ENCODE measurements at places on chromosomes 11 and 22. TPM values are rescaled to one million over a fixed set of nuclear protein-coding genes. Genes with fewer than 3 reads are reported as not detected.

ISX gene
- not detected for total RNA-seq

RAG2 gene
- not detected for total RNA-seq

FIBIN gene
- total RNA-seq, result 8.6 TPM

FAM83F gene
- total RNA-seq, result 0.07 TPM

SEPTIN5 gene
- total RNA-seq, result 23.8 TPM

OR51B5 gene
- total RNA-seq, result 0.32 TPM

SLN gene
- not detected for total RNA-seq

TNNT3 gene
- 0.96 TPM for total RNA-seq

NELL1 gene
- 0.11 TPM for total RNA-seq

DNA sequence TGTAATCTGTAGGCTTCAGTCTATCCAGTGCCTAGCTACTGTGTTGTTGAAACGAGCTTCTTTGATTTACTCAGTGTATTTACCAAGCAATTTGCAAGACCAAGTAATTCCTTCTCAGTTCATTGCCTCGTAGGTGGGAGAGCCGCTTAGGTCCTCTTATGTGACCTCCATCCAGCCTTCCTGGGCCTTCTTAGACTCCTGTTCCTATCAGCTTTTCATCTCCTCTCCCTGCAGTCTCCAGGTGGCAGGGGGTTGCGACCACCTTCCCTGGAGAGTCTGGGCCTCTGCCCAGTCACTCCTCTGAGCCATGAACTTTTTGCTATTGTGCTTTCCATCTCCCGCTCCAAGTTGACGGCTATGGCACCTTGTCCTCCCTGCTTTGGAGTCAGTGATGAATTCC lies 251.8 kb downstream of the KIRREL3 start:
- DNase-seq, result no peak
- H3K4me3 ChIP-seq, result no peak overlapping the region
- H3K4me1 ChIP-seq, result no peaks in the 10 kb centered on the region
- H3K27me3 ChIP-seq, result no peaks in the 10 kb centered on the region

DNA sequence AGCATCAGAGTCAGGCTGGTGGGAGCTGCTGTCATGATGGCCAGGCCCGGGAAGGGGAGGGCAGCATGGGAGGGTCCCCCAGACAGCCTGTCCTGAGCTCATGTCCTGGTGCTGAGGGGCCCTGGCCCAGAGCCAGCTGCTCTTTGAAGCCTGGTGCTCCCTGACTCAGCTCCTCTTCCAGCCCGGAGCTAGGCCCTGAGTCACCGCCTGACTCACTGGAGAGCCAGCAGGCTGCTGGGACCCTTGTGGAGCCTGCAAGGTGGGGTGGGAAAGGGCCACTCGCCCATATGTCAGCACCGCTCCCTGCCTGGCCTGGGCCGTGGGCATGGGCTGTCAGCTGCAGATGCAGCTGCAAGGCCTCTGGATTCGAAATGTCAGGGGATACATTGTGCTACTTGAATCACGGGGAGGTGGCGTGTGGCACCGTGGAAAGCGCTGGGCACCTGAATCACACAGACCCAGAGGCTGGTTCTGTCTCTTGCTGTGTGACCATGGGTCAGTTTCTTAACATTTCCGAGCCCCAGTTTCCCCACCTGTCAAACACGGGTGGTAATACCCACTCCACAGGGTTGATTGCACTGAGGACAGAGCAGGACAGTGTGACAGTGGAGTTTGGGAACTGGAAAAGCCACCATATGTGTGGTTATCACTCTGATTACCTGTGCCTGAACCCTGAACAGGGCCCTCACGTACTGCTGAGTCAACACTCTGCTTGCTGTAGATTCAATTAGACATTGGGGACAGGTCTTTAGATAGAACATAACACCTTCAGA lies 4.4 kb downstream of the CACNA1I start:
- no peak overlapping the region for H3K27ac ChIP-seq
- H3K4me3 ChIP-seq, result no peak overlapping the region

DNA sequence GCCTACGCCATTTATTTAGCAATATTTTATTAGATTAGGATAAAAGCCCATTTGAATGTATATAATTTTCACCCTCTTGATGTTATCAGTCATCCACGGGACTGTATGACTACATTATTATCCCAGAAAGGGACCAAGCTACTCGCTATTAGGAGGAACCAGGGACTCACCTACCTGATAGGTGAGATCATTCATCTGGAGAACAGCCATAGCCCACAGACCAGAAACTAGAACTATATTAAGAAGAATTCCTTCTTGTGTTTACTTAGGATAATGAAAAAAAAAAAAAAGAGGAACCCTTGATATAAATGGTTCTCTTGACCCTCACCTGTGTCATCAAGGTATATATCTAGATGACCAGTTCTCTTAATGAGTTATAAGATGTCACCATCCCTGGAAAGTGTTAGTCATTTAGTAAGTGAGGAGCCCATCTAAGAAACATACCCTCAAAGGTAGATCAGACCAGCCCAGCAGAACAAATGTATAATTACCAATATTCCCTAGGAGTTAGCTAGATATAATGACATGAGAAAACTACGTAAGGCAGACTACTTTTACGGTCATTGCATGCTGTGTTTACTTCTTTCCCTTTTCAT lies 8.0 kb downstream of the SIK3 start:
- no peak overlapping the region for H3K4me3 ChIP-seq
- no peaks in the 10 kb centered on the region for H3K27me3 ChIP-seq
- peaks cover 25% of the 10 kb centered on the region for H3K4me1 ChIP-seq
- H3K36me3 ChIP-seq, result no peaks in the 10 kb centered on the region
- DNase-seq, result no peak

- no peaks in the 10 kb centered on the region for H3K27me3 ChIP-seq
- H3K27ac ChIP-seq, result no peak overlapping the region
- no peaks in the 10 kb centered on the region for H3K36me3 ChIP-seq
- no peak overlapping the region for H3K4me3 ChIP-seq
- H3K4me1 ChIP-seq, result no peaks in the 10 kb centered on the region
Measured at GRCh38 chr11:35937700-35938099, 6.2 kb upstream of the LDLRAD3 start.

DNA sequence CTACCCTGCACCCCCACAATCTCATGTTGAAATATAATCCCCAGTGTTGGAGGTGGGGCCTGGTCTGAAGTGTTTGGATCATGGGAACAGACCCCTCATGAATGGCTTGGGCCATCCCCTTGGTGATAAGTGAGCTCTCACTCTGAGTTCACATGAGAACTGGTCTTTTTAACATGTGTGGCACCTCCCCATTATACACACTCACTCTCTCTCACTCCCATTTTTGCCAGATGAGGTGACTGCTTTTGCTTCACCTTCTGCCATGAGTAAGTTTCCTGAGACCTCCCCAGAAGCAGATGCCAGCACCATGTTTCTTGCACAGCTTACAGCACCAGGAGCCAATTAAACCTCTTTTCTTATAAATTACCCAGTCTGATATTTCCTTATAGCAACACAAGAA lies 32.1 kb upstream of the DRD2 start:
- no peak for DNase-seq
- H3K4me1 ChIP-seq, result no peaks in the 10 kb centered on the region
- no peaks in the 10 kb centered on the region for H3K27me3 ChIP-seq
- no peak overlapping the region for H3K27ac ChIP-seq

GRCh38 chr11:3164138-3164551 lies 965 bp downstream of the OSBPL5 start:
- H3K36me3 ChIP-seq, result no peaks in the 10 kb centered on the region
- no peaks in the 10 kb centered on the region for H3K27me3 ChIP-seq
- peak overlapping the region; percentile 58 for H3K4me3 ChIP-seq
- DNase-seq, result no peak

GRCh38 chr11:46210133-46210636 lies 67.3 kb upstream of the CREB3L1 start:
- H3K4me3 ChIP-seq, result no peak overlapping the region
- no peak overlapping the region for H3K27ac ChIP-seq
- no peaks in the 10 kb centered on the region for H3K36me3 ChIP-seq
- no peaks in the 10 kb centered on the region for H3K4me1 ChIP-seq
- DNase-seq, result peak; percentile 70
- H3K27me3 ChIP-seq, result no peaks in the 10 kb centered on the region

DNA sequence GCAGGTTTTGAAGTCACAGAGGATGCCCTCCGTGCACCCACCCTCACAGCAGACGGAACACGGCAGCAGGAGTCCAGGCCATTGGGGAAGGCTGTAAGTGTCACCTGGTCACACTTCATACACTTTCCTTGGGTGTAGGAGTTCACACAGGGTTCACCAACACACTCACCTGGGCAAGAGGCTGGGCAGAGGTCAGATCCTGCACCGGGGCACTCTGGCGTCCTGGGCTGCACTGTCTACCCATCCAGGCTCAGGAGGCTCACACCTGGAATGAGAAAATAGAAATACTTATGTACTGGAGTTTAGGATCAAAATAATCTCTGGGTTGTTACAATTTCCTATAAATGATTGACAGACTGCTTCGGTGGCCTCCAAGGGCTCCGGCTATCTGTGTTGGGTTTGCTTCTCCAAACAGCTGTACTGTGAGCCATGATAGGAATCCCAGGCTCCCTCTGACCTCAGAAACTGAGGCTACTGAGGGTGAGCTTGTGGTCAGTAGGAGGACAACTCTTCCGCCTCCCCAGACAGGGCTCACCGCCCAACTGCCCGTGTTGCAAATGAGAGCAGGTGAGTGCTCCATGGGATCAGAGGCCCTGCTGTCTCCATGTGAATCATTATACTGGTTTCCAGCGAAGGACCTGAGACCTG lies 20.1 kb upstream of the CARS1 start:
- no peaks in the 10 kb centered on the region for H3K27me3 ChIP-seq
- DNase-seq, result no peak
- H3K27ac ChIP-seq, result no peak overlapping the region
- H3K4me3 ChIP-seq, result no peak overlapping the region

DNA sequence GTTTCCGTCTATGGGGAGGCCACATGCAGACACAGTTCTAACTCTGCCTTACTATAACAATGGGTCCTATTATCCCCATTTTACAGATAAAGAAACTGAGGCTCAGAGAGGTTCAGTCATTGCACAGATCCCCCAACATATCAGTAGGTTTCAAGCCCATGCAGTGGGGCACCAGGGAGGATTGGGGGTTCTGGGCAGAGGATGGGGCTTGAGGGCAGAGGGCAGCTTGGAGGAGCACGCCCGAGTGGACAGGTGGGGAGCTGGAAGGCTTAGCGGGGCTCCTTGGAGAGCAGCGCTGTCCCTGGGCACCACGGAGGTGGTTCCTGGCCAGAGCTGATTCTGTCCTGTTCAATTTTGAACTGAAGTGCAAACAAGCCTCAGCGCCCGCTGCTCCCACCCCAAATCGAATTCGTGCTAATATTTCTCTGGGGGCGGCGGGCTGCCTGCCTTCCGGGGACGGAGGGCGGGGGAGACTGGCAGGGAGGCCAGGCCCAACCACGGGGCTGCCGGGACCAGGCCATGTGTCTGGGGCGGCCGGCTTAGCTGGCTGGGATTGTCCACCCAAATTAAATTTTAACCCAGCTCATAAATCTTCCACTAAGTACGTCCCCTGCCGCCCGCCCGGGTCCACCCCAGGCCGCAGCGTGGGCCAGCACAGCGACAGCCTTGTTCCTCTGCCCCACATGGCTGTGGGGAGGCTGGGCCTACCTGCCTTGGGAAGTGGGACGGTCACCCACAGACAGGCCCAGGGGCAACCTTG lies 49.4 kb downstream of the FLRT1 start:
- H3K27me3 ChIP-seq, result no peaks in the 10 kb centered on the region
- H3K27ac ChIP-seq, result no peak overlapping the region
- H3K4me1 ChIP-seq, result no peaks in the 10 kb centered on the region
- no peak for DNase-seq
- no peaks in the 10 kb centered on the region for H3K36me3 ChIP-seq
- no peak overlapping the region for H3K4me3 ChIP-seq

DNA sequence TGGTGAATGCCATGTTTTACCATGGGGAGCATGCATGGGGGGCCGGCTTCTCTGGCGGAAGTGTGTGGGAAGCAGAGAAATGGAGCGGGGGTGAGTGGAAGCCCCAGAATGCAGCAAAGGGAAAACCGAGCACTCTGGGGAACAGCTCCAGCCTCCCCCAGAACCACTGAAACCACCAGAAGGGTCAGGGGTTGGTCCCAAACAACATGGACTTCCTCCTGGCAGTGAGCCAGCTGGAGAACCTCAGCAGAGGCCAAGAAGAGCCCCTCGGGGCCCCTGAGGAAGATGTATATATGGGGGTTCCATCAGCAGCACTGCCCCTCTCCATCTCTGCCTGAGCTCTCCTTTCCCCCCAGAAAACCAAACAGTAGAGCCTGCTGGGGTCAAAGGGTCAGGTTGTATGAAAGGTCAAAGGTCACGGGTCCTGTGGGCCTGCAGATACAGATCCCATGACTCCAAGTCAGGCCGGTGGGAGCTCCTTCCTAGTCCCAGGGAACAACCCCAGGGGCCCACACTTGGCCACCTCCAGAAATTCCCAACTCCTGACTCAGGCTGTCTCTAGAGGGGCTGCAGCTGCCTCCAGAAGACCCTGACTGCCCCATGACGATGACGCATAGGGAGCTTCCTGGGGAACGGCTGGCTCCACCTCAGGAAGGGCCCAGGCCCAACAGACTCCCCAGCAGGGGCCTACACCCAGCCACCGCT lies 48.5 kb upstream of the TIMP3 start:
- H3K27me3 ChIP-seq, result no peaks in the 10 kb centered on the region
- H3K4me3 ChIP-seq, result no peak overlapping the region
- no peaks in the 10 kb centered on the region for H3K4me1 ChIP-seq
- no peak overlapping the region for H3K27ac ChIP-seq
- DNase-seq, result no peak
- H3K36me3 ChIP-seq, result no peaks in the 10 kb centered on the region

GRCh38 chr11:69708736-69709401 lies 5.0 kb upstream of the FGF19 start:
- peaks cover 34% of the 10 kb centered on the region for H3K27me3 ChIP-seq
- no peak overlapping the region for H3K27ac ChIP-seq
- peaks cover 4% of the 10 kb centered on the region for H3K4me1 ChIP-seq
- no peak for DNase-seq
- no peaks in the 10 kb centered on the region for H3K36me3 ChIP-seq

DNA sequence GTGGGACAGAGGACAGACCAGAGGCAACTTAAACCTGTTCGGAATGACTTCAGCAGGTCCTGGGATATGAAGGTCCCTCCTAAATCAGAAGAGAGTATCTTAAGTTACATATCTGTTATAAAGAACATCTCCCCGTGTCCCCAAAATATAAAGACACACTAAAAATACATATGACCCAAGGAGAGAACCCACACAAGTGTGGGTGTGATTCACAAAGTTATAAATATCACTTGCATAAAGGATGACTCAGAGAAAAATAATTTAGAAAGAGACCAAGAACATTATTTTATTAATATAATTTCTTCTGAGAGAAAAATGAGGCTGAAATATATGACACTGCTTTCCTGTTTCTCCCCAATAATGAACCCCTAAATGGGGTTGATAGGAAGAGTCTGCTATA lies 14.2 kb downstream of the OR5B21 start:
- no peaks in the 10 kb centered on the region for H3K4me1 ChIP-seq
- no peaks in the 10 kb centered on the region for H3K36me3 ChIP-seq
- H3K27ac ChIP-seq, result no peak overlapping the region
- DNase-seq, result no peak
- H3K27me3 ChIP-seq, result no peaks in the 10 kb centered on the region
- no peak overlapping the region for H3K4me3 ChIP-seq

- H3K36me3 ChIP-seq, result no peaks in the 10 kb centered on the region
- no peak overlapping the region for H3K4me3 ChIP-seq
- no peak for DNase-seq
- H3K27ac ChIP-seq, result peak overlapping the region; percentile 28
Measured at GRCh38 chr11:7520011-7520942, 6.5 kb downstream of the PPFIBP2 start.

DNA sequence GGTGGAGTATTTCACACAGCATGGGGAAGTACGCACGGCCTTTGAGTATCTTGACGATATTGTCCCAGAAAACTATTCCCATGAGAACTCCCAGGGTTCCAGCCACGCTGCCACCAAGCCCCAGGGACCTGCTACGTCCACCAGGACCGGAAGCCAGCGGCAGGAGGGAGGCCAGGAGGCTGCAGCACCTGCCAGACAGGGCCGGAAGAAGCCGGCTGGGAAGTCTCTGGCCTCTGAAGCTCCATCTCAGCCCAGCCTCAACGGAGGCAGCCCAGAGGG lies 32.6 kb downstream of the IGHMBP2 start:
- no peak overlapping the region for H3K4me3 ChIP-seq
- no peaks in the 10 kb centered on the region for H3K36me3 ChIP-seq
- H3K27ac ChIP-seq, result no peak overlapping the region
- no peaks in the 10 kb centered on the region for H3K27me3 ChIP-seq
